ENCODE measurements at places on chromosomes 3 and 15. TPM values are rescaled to one million over a fixed set of nuclear protein-coding genes. Genes with fewer than 3 reads are reported as not detected.

Gene DNAH12
- 0.09 TPM for total RNA-seq

Gene LRRC31
- not detected for total RNA-seq

Gene GPR171
- total RNA-seq: 188 TPM

Gene CD80
- total RNA-seq: 16.8 TPM

Gene TNFAIP8L3
- 2.1 TPM for total RNA-seq

Gene GMNC
- total RNA-seq: not detected

Gene SLC6A20
- not detected for total RNA-seq

Gene GOLGA8T
- total RNA-seq: not detected

Gene CCR9
- 8.3 TPM for total RNA-seq

Gene RARRES1
- not detected for total RNA-seq

Gene GOLGA6L26
- not detected for total RNA-seq

Gene UNC13C
- total RNA-seq: not detected

Gene LZTFL1
- total RNA-seq: 11.4 TPM

Gene FBXL2
- not detected for total RNA-seq

Gene XIRP1
- 4.1 TPM for total RNA-seq

Gene MAP1A
- 0.75 TPM for total RNA-seq

Gene CD200R1
- total RNA-seq: 3.5 TPM

Gene SENP7
- 13.2 TPM for total RNA-seq

Gene TTLL13
- total RNA-seq: 0.80 TPM

Gene SERPINI2
- total RNA-seq: not detected

Gene LRRN1
- total RNA-seq: 0.39 TPM

Gene GP5
- total RNA-seq: 0.42 TPM

Gene PLS1
- 4.1 TPM for total RNA-seq

Gene CP
- not detected for total RNA-seq

Gene DISP2
- 1.1 TPM for total RNA-seq

All from CD8-positive, alpha-beta memory T cell (primary cell).